ENCODE measurements at places on chromosomes 1 and 21.

- DNase-seq: no peak
Observed at GRCh38 chr1:170376801-170377385, 155.1 kb upstream of the GORAB start.

GRCh38 chr1:101394041-101394440, 157.2 kb downstream of the S1PR1 start:
- no peak for DNase-seq

DNA sequence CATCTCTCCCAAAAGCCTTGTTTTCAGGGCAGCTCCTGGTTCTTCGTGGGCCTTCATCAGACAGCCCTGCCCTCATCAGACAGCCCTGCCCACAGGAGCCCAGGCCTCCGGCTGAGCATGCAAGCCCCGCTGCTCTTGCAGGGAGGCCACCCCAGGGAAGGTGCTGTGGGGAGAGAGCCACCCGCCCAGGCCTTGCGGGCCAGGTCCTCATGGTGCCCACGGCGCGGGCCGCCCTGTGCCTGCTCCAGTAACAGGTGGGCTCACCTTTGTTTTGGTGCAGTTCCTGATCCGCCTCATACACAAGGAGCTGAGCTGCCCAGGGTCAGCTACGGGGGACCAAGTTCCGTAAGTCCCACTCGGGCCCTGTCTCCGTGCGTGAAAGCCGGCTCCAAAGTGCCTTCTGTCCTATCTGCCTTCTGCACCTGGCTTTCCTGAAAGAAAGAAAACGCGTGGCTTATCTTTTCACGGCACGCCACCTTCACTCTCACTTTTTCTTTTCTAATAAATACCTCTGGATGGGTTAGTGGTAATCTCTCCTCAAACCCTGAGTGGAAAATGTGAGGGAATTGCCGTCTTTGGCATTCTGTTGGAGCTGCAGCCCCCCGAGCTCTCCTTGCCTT, 65.9 kb downstream of the SLC37A1 start:
- DNase-seq: no peak

GRCh38 chr1:235613602-235614001, 36.0 kb downstream of the GNG4 start:
- no peak for DNase-seq

GRCh38 chr1:222109836-222110235, 367.9 kb upstream of the DUSP10 start:
- DNase-seq: no peak

GRCh38 chr1:94927405-94928175, 680 bp upstream of the CNN3 start:
- no peak for DNase-seq

GRCh38 chr1:231631717-231632116, 5.1 kb downstream of the DISC1 start:
- no peak for DNase-seq
